NCI-H510A treated with DMSO at 0.1 percent for 48 hours (cell line): ENCODE measurements at places on chromosomes 6 and 20.

GRCh38 chr6:11944111-11944510 is 68.0 kb upstream of the HIVEP1 start:
- no peak for DNase-seq

- no peak for DNase-seq
Measured at GRCh38 chr6:166834049-166834448, 122.3 kb downstream of the RNASET2 start.

DNA sequence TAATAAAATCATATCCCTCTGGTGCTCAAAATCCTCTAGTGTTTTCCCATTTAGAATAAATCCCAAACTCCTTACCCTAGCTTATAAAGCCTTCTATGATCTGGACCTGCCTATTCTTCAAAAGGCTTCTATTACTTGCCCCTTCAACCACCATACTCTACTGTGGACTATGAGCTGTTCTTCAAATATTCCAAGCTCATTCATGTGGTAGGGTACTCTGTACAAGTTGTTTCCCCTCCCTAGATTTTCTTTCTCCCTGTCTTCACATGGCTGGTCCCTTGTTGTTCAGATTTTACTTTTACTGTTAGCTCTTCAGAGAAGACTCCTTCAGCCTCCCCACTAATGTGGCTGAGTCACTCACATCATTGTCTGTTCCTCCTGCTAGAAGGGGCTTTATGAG is 193.2 kb downstream of the OGFRL1 start:
- no peak for DNase-seq

GRCh38 chr6:143205585-143205984 is 144.9 kb downstream of the AIG1 start:
- no peak for DNase-seq

DNA sequence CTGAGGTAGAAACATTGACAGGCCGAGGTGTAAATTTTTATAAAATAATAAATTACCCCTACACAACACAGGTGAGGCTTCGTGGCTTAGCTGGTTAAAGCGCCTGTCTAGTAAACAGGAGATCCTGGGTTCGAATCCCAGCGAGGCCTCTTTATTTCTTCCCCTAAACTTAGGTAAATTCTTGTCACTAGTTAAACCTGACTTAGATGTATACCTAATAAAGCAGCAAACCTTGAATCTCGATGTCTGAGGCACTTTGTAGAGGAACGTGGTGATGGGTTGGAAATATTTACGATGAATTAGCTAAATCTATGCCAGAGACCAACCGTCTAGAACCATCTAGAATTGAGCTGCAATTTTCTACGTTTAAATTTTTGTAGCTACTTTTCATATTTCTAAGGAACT is 185.6 kb downstream of the OR2B2 start:
- no peak for DNase-seq

DNA sequence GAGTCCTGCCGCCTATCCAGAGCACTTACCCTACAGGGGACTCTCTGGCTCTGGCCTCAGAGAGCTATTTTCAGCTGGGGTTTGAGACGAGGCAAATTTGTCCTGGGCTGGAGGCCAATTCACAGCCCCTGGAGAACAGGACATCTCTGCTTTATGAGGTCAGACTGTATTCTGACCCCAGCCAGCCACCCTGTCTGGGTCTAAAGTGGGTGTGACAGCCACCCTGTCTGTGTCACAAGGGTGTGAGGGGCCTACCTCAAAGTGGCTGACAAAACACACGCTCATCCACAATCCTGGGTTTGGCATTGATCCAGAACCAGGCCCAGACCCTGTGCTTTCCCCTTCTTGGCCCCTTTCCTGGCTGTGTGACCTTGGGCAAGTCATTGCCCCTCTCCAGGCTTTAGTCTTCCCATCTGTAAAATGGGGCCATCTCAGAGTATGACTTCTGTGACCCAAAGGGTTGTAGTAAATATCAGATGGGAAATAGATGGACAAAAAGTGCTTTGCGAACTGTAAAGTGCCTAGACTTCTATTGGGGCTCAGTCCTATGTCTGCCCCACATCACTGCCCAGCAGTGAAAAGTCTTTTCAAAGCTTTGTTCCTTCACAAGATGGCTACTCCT is 44.1 kb upstream of the TGM2 start:
- no peak for DNase-seq
